A549 treated with Mapracorat at 1 μM for 4 hours (cell line): ENCODE measurements at places on chromosomes 5 and 9. TPM values are rescaled to one million over a fixed set of nuclear protein-coding genes. Genes with fewer than 3 reads are reported as not detected.

The ECSCR gene
- not detected in 5 replicates for total RNA-seq

The PDLIM4 gene
- total RNA-seq, result 0.27 to 1.1 TPM (median 0.64 TPM) in 5 replicates

The ATP10B gene
- not detected in 5 replicates for total RNA-seq

The ORM2 gene
- not detected in 5 replicates for total RNA-seq

The TEX48 gene
- not detected in 5 replicates for total RNA-seq

The PCDHGC4 gene
- not detected in 5 replicates for total RNA-seq
